Activated CD8-positive, alpha-beta memory T cell treated with anti-CD3 and anti-CD28 coated beads, Interleukin-2, amount 10 ng/mL, durations not matched to agents 7 days and 5 days (primary cell): ENCODE measurements at places on chromosomes 5 and 9.

GRCh38 chr5:8213701-8214240 is 344.8 kb downstream of the MTRR start:
- no peak for DNase-seq

- DNase-seq = no peak
Measured at GRCh38 chr5:151885138-151885908, 39.3 kb downstream of the GLRA1 start.

DNA sequence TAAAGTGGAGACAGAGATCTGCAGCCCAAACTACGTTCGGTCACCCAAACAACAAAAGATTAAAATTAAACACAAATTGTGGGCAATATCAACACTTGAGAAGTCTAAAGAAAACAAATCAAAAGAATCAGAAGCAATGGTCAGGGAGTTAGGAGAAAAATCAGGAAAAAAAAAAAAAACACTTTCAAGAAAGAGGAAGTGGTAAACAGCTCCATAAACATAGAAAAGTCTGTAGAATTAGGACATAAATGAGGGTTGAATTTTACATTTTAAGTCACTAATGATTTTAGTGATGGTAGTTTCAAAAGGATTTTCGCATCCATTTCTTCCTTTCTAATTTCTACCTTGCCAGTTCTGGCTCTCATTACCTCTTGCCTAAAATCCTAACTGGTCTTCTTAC is 10.1 kb downstream of the RNF145 start:
- DNase-seq = no peak

DNA sequence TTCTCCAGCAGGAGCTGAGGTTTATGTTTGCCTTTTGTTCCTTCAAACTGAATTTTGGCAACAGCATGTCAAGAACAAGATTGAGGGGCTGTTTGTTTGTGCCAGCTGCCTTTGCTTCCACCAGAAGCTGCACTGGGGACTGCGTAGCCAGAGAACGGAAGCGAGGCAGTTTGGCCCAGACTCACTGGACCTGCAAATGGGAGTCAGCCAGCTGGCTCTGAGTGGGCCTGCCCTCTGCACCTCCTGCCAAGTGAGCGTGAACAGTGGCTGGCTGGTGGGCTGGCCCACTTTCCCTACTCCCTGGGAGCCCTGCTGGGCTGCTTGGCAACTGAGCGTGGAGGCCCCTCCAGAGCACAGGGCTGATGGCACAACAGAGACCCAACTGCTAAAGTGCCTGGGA is 111.6 kb downstream of the GALNT10 start:
- DNase-seq = no peak

GRCh38 chr5:108260117-108260857 is 121.6 kb downstream of the FBXL17 start:
- peak; percentile 73 for DNase-seq

DNA sequence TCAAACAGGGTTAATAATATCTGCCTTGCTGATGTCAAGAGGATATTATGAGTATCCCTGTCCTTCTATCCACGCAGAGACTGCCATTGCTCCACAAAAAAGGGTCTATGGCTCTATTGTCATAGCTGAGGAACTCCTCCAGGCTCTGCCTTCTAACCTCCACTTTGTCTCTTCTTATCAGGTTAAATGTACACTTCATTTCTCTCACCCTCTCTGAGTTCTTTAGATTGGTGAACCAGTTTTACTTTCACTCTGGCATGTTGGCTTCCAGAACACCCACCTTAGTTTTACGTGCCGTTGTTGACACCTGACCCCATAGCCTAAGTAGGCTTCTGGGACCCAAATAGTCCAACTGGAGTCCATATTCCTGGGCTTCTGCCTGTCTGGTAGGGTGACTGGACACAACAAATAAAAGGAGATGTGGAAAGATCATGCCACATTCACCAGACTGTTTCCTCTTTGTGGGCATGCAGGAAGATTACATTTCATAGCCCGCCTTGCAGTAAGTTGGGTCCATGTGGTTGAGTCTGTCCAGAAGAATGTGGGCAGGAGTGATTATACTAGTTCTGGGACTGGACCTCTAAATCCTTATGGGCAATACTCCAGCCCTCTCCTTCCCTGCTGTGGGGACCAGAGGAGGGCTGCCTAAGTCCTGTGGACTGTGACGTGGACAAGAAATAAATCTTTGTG is 350.4 kb upstream of the CLINT1 start:
- DNase-seq = no peak

DNA sequence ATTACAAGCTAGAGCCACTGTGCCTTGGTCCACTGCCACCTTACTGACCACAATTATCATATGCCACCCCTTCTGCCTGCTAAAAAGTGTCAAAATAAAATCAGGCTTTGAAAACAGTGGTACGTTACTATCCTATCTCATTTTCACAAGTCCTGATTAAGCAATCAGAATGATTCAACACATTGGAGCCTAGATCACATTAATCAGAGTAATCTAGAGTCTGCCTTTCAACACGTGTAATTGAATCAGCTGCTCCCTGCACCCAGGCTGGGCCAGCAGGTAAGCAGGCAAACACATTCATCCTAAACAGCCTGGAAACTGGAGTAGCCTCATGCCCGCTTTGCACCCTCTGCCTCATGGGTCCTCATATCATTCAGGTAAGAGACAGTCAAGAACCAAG is 186.2 kb downstream of the DCP2 start:
- no peak for DNase-seq

DNA sequence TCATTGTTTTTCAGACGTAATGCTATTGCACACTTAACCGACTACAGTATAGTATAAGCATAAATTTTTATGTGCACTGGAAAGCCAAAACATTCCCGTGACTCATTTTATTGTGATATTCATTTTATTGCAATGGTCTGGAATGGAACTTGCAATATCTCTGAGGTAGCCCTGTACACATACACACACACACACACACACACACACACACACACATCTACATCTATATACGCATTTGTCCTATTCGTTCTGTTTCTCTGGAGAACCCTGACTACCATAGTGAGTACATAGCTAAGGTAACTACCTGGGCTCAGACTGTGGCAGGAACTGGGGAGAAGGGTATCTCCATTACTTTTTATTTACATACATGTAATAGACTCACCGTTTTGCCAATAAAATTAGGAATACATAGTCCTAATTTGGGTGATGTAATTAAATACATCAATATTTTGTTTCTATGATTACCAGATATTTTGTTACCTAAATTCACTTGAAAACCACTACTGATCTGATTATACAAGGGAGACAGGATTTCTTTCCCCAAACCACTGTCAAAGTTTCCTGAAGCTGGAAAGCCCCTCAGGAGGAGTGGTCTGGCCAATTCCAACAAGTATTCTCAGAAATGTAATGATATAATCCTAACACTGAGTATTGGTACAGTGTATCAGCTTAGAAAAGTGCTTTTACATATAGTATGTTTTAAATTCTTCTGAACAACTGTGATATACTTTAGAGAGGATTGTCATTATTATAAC is 74.0 kb upstream of the PLPP1 start:
- no peak for DNase-seq

DNA sequence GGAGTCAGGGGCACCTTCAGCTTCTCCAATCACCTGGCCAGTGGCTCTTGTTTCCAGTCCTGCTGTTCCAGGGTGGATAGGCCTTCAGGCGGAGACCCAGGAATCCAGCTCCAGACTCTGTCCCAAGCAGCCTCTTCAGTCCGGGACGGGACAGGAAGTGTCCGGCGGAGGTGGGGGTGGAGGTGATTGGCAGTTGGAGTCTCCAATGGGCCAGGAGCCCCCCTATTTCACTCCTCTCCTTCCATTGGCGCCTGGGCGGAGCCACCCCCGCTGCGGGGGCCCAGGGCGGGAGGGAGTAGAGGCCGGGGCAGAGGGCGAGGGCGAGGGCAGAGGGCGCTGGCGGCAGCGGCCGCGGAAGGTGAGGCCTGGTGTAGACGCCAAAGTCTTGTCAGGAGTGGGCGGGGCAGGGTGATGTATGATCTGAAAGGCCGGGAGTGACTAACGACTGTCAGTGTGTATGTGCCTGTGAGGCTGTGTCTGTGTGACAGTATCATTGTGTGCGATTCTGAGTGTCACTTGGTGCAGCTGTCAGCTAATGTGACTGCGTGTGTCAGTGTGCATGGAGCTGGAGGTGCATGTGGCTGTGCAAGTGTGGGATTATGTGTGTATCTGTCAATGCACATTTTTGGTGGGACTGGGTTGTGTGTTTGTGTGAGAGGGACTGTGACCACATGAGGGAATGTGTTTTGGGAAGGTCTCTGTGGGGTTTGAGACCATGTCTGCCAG is at the start of gene IL11RA:
IL11RA (plus strand) TSS at position 310 of the 726 bp plus-strand sequence. CDS start 3,033 bp downstream, outside the sequence.
- peak; percentile 62 for DNase-seq

DNA sequence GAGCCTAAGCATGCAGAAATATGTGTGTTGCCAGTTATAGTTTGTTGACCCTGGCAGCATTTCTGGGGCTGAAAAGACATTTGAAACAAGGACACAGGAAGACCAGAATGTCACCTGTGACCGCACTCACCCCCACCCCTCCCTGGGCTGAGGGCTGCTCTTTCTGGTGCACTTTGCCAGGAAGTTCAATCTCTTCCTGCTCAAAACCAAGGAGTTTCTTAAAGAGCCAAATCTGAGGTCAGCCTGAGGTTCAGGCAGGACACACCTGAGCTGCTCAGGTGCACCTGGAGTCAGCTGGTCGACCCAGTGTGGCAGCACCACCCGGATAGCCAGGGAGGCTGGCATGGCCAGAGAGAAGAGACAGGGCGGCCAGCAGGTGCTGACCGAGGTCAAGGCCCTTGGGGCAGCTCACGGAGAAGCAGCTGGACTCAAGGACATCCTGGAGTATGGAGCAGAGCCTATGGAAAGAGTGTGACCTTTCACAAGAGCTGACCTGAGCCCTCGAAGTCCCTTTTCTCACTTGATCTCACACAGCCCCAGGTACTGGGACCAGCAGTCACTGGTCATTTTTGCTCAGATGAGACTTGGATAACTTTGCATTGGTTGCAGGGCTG is 376.9 kb upstream of the IRX4 start:
- peak; percentile 14 for DNase-seq

DNA sequence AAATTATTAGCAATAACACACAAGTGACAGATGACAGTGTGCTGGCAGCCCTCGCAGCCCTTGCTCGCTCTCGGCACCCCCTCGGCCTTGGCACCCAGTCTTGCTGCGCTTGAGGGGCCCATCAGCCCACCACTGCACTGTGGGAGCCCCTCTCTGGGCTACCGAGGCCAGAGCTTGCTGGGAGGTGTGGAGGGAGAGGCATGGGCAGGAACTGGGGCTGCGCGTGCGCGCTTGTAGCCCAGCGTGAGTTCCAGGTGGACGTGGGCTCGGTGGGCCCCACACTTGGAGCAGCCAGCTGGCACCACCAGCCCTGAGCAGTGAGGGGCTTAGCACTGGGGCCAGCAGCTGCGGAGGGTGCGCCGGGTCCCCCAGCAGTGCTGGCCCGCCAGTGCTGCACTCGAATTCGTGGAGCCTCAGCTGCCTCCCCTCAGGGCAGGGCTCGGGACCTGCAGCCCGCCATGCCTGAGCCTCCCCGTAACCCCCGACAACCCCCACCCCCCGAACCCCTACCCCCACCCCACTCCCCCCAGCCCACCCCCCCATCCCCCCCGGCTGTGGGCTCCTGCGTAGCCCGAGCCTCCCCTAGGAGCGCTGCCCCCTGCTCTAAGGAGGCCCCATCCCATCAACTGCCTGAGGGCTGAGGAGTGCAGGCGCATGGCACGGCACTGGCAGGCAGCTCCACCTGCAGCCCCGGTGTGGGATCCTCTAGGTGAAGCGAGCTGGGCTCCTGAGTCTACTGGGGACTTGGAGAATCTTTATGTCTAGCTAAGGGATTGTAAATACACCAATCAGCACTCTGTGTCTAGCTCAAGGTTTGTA is 240.9 kb downstream of the TRIM36 start:
- DNase-seq = no peak

GRCh38 chr9:116703634-116704033 is 16.5 kb downstream of the TRIM32 start:
- no peak for DNase-seq

GRCh38 chr5:170634256-170634990 is 130.6 kb downstream of the KCNIP1 start:
- DNase-seq = no peak

- peak; percentile 83 for DNase-seq
Measured at GRCh38 chr9:121321016-121321503, 49.0 kb downstream of the STOM start.

GRCh38 chr5:84478603-84479002 is 93.9 kb upstream of the EDIL3 start:
- DNase-seq = no peak

DNA sequence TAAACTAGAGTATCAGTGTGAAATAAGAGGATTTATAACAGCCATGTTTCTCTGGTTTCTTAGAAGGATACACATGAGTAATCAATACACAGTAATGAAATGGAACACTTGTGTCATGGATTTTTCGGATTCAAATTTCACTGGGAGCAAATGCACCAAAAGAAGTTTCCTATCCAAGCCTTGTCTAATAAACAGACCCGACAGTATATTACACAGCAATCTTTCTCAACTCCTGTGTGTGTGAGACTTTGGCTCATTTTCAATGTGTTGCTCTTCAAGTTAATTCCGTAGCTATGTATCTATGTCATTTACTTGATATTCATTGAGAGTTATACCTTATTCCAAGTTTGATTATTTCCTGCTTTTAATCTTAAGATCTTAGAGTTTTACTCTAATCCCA is 930.2 kb downstream of the MAT2B start:
- no peak for DNase-seq

DNA sequence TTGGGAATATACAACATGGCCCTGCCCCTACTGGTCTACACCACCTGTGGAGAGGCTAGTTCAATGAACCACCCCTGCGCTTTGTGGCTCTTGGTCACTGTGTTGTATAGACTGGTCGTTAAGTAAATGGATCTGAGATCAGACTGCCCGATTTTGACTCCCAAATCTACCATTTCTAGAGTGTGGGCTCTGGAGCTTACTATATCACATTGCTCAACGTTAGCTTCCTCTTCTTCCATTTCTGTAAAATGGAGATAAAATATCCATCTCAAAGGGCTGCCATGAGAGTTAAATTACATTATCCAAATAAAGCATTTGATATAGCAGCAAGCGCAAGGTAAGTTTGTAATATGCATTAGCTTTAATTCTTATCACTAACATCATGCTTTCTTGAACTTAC is 52.7 kb upstream of the IFNK start:
- no peak for DNase-seq

- DNase-seq = no peak
Measured at GRCh38 chr9:5971740-5972139, 43.7 kb downstream of the RANBP6 start.

GRCh38 chr5:63247651-63248050 is 669.0 kb downstream of the LRRC70 start:
- DNase-seq = no peak

DNA sequence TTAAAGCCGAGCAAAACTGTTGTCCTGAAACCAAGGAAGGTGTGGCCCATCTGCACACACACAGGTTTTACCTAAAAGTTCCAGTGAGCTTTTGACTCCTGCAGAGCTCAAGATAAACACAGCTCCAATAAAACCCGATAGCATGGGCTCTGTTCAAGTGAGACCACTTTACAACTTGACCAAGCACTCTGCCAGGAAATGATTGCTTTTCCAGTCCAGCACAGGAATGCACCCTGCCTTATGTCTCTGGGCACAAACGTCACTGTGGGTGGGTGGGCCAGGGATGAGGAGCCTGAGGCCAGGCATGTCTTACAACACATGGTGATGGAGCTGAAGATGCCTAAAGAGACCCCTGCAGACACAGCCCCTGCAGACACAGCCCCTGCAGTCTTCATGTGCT is 115.3 kb downstream of the ROR2 start:
- DNase-seq = no peak
